ENCODE measurements at places on chromosomes 1 and 21.

DNA sequence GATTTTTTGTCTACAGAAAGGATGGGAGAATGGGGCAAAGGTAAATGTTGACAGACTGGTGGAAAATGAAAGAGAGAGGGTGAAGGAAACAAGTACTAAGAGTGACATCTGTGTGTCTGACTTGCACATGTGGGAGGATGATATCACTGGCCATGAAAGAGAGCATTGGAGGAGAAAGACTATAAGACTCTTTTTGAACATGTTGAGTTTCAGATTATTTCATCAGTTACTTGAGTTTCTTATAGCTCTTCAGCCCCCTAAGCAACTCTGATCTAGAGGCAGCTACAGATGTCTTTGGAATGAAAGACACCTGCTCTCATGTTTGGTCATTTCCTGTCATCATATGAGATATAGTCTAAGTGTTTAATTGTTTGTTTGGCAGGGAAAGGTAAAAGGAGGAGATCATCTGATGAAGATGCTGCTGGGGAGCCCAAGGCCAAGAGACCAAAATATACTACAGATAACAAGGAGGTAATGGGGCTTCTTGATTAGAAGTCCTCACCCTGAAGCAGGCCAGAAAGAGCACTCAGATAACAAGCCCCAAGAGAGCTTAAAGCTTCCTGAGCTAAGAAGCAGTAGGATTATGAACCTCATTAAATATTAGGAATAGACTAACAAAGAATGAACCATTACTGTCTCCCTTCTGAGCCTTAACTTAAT, 4.5 kb downstream of the POLR3C start:
- no peak for DNase-seq

GRCh38 chr1:7218210-7218832, 433.1 kb downstream of the CAMTA1 start:
- DNase-seq: peak; percentile 37

- DNase-seq: peak; percentile 33
These were observed 144.7 kb upstream of the EDN2 start for GRCh38 chr1:41629141-41629540.

GRCh38 chr1:50516056-50516455, 92.8 kb upstream of the DMRTA2 start:
- DNase-seq: no peak

GRCh38 chr1:44775930-44776729, 790 bp downstream of the RPS8 start:
- DNase-seq: no peak

DNA sequence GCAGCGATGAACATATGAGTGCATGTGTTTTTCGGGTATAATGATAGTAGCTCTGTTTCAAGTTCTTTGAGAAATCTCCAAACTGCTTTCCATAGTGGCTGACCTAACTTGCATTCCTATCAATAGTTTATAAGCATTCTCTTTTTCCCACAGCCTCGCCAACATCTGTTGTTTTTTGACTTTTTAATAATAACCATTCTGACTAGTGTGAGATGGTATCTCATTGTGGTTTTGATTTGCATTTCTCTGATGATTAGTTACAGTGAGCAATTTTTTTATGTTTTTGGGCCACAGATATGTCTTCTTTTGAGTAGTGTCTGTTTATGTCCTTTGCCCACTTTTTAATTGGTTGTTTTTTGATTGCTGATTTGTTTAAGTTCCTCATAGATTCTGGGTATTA, 10.6 kb upstream of the RUNX1 start:
- no peak for DNase-seq

DNA sequence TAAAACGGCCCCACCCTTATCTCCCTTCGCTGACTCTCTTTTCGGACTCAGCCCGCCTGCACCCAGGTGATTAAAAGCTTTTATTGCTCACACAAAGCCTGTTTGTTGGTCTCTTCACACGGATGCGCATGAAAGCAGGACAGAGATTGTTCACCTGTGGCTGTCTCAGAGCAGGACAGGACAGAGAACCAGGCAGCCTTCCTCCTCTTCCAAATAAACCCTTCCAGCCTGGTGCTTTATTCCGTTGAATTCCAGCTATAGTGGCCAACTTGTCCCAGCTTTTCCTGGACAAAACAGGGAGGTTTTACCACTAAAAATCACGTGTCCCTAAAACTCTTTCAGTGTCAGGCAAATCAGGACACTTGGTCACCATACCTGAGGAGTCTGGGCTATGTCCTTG, 9.5 kb upstream of the DMRTB1 start:
- no peak for DNase-seq

- no peak for DNase-seq
These were observed 32.3 kb downstream of the KIRREL1 start for GRCh38 chr1:158025576-158026230.

DNA sequence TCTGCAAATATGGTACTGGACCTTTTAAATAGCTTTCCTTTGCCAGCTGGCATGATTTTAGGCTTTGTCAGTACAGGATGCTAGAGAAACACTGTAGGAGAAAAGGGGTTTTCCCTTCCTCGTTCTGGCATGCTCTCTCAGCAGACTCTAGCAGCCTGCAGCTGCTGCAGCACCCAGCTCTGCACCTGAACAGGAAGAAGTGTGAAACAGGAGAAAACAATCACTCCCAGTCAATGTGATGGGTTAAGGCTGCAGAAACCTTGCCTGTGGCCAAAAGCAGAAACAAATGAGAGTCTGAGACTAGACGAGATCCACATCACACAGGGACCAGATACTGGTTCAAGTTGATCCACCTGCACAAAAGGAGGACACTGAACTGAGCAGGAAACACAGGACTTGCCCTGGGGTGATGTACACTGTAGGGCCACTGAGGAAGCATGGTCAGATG, 21.2 kb downstream of the OVGP1 start:
- peak; percentile 77 for DNase-seq

GRCh38 chr1:61898658-61899057, 156.4 kb downstream of the PATJ start:
- DNase-seq: no peak

DNA sequence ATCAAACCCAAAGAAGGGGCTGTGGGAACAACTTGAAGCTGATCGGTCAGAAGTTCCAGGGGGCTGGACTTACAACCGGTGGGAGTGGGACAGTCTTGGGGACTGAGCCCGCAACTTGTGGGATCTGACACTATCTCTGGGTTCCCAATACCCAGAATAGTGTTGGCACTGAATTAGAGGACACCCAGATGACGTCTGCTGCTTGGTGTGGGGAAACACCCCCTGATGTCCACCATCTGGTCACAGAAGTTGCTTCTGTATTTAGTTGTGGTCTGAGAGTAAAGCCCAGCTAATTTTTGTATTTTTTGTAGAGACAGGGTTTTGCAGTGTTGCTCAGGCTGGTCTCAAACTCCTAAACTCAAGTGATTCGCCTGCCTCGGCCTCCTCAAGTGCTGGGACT, 28.8 kb downstream of the SERBP1 start:
- no peak for DNase-seq

GRCh38 chr1:212037900-212038299, 2.4 kb downstream of the DTL start:
- DNase-seq: peak; percentile 83
